ENCODE measurements at places on chromosomes 7 and 10.

- no peak for DNase-seq
Observed at GRCh38 chr7:113321201-113321600, 202.8 kb upstream of the SMIM30 start.

DNA sequence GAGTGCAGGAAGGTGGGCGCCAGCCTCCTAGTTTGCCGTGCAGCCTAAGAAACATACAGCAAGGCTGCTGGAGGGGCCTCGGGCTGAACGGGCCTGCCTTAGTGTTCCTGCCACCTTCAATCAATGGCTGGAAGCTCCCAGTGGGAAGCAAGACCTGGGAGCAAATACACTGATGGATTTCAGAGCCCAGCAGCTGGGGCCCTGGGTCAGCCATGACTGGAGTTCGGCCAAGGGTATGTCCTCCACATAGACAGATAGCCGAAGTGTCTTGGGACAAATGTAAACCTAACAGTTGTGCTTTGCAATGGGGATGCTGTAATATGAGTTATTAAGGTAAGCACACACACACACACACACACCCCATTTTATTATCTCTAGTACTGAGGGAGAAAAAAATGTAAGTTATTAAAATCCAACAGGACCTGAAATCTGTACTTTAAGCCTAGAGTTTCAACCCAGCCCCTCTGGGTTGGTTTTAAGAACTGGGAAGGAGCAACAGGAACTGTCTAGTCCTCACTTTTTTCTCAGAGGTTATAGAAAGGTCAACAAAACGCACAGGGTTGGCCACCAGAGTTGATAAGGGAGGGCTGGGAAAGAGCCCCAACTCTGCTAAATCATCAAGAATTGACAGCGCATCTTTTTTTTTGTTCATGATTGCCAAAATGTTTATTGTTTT lies 50.0 kb upstream of the CELF2 start:
- DNase-seq = no peak

DNA sequence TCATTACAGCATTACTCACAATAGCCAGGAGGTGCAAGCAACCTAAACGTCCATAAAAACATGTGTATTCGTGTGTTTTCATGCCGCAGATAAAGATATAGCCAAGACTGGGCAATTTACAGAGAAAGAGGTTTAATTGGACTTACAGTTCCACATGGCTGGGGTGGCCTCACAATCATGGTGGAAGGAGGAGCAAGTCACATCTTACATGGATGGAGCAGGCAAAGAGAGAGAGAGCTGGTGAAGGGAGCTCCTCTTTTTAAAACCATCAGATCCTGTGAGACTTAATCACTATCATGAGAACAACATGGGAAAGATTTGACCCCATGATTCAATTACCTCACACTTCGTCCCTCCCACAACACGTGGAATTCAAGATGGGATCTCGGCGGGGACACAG lies 33.0 kb downstream of the PDLIM1 start:
- DNase-seq = no peak

- DNase-seq = no peak
Observed at GRCh38 chr10:75513292-75513885, 82.0 kb downstream of the LRMDA start.

DNA sequence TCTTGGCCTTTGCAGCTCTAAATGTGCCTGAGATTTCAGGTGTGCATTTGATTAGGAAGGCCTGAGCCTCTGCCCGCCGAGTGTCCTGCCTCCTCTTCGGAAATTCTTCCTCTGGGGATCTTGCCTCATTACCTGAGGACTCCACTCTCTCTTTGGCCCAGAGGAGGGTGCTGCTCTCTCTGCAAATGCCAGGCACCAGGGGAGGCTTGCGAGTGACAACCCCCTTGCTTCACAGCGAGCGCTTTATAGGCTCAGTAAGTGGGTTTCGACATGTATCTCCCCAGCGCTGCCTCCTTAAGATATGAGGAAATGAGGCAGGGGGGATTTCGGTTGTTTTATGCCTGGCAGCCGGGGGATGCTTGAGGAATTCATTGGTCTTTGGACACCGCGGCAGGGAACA lies 423.9 kb downstream of the GLRX3 start:
- no peak for DNase-seq

Data from CD4-positive, alpha-beta T cell treated with Interleukin-1 beta for 1 hour (primary cell).